ENCODE measurements at places on chromosomes 1 and 21.
A peak's percentile ranks its signal among the peaks of the same experiment; 100 is the strongest.

DNA sequence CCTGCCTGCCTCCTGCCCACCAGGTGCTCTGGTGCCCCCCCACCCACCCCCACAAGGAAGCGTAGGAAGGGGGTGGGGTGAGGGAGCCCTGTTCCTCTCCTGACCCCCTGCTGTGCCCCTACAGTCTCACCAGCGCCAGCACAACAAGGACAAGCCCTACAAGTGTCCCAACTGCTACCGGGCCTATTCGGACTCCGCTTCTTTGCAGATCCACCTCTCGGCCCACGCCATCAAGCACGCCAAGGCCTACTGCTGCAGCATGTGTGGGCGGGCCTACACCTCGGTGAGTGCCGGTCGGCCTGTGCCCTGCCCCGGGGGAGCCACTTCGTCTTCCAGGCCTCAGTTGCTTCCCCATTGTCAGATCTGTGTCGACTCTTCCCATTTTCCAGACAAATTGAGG, 25.9 kb downstream of the A3GALT2 start:
- no peak for DNase-seq

DNA sequence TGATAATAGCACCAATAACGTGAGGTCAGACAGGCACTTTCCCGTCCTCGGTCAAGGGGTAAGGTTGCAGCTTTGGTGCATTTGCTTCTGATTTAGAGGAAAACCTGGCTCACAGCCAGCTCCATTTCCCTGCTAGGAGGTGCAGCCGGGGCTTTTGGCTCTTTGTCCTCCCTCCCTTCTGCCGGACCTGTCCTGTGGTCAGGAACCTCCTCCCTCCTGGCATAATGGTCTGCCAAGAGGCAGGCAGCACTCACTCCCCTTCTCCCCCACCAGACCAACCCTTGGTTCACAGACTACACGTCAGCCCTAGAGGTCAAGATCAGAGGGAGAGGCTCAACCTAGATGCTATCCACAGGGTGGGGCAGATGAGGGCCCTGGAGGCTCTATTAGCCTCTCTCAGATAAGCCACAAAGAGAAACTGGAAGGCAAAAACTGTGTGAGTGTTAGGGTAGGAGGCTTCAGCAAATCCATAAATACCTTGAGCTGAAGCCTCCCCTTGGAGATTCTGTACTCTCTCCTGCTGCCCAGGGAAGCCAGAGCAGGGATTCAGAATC, 64.8 kb downstream of the PLXNA2 start:
- DNase-seq = no peak

DNA sequence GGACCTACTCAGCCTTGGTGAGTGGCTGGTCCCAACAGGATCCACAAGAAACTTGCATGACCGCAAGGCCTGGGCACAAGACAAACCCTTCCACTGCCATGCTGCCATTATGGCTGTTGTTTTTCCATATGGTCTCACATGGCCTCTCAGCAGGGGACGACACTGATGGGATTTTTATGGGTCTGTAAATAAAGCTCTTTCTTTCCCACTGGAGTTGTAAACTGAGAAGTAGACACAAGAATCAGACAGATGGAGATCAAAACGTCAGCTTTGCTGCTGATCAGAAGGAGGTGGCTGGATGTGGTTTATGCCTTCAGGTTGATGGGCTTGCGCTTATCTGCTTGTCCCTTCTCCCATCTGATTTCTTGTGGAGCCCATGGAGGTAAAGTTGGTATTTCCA, 138.1 kb upstream of the KCNJ6 start:
- no peak for DNase-seq

GRCh38 chr1:27555700-27556424, 48.1 kb downstream of the AHDC1 start:
- DNase-seq = no peak

DNA sequence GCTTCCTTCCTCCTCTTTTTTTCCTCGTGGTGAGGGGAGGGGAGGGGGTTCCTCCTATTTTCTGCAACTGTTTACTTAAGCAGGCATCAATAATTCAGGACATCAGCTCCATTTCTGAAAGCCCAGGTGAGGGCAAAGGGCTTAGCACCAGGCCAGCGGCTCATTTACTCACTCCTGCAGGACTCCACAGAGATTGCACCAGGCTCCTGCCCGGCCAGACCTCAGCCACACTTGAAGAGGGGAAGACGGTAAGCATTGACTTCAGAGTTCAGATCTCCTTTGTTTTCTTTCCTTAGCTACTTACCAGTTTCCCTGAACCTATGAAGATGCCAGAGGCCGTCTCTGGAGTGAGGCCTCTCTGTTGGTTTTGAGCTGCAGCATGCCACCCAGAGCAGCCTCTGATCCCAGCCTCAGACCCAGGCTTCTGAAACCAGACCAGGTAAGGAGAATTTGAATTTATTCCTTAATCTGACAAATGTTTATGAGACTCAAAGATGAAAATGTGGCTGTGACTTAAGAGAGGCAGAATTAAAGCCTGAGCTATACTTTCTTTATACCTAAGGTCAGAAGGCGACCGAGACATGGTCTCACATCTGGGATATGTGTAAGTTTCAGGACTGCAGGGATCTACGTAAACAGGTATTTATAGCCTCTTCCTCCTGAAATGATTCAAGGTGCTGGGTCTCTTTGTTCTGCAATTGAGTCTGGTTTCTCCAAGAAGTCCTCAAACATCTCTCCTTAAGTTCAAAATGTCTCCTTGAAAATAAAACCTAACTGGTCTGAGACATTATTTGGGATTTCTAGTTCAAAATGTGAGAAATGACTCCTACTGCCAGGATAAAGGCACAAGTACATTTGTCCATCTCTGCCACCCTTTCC, 272.5 kb upstream of the RUNX1 start:
- DNase-seq = no peak

- no peak for DNase-seq
Observed at GRCh38 chr1:52053862-52054261, 1.1 kb downstream of the TXNDC12 start.

DNA sequence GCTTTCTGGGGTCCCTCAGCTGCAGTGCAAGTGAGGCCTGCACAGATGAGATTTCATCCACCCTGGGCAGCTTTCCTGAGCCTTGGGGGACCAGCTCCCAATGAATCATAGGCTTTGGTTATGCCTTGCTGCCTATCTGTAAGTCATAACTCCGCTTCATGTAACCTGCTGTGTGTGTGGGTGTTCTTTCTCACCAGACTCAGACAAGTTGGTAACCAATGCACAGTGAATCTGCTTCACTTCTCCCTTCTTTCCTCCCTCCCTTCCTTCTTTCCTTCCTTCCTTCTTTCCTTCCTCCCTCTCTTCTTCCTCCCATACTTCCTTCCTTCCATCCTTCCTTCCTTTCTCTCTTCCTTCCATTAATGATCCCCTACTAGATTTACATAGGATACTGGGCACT, 34.4 kb upstream of the PSMB2 start:
- no peak for DNase-seq

DNA sequence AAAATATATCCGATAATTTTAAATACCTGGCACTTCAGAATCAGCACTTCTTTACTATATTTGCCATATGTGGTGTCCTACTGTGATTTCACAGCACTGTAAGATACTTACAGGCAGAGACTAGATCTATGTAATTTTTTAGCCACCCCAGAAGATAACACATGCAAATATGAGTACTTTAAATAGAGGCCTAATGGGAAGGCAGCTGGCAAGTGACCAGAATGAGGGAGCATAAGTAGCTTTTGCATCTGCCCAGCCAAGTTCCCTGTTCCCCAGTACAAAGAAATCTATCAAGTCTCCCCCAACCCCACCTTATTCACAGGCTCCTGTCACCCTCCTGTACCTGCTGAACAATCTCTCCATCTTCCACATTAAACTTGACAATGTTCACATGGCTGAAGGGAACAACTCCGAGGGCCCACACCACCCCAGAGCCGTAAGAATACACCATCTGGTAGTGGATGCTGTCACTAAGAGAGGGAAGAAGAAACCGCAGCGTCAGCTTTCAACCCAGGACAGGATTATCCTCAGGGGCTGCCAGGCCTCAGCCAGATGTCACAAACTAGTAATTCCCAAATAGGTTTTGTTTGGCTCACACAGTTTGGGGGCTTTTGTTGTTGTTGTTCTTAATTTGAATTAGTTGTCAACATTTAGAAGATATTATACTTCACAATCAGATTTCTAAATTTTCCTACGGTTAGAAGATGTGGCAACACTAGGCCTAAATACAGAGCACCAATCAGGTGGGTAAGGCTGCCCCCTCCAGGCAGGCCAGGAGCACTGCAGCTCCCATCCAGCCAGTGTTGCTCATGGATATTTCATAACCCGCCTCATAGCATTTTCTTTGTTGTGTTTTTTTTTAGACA, 10.4 kb downstream of the EMC1 start:
- DNase-seq = peak; percentile 54

Measured in stimulated activated CD4-positive, alpha-beta T cell treated with anti-CD3 and anti-CD28 coated beads, Interleukin-2, amount 100 ng/mL, for 4 hours (primary cell).